ENCODE measurements at places on chromosomes 12 and 14.

DNA sequence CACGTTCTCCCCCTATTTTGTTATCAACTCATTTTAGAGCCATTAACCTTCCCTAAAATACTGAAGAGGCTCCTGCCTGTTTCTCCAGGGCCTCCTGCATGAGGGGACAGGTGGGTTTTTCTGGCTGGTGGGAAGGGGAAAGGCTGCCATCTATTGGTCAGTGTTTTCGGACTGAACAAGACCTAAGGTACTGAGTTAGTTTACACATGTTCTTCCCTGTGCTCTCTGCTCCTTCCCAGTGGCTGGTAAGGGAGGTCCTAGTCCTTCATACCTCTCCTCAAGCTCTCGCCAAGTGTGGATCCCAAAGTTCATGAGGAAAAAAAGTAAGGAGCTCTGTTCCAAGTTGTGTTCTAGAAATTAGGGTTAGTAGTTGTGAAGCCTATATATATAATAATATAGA, 357.5 kb downstream of the FSCB start:
- no peak for DNase-seq

GRCh38 chr12:12086362-12086761, 15.6 kb downstream of the BCL2L14 start:
- no peak for DNase-seq

DNA sequence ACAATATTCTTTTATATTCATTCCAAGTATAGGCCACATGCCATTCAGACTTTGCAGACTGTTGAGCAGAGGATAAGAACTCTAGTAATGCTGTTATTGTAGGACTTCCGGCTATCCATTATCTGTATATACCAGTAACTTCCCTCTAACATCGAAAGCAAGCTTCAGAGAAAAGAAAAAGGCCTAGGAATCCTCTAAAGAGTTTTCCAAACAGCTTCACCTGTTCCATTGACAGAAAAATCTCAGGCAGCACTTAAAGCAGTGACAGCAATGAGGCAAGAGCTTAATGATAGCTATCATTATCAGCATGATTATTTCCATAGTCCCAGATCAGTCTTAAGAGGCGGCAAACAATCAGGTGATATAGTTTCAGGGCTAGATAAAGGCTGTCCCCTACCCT, 1.8 kb downstream of the CPNE8 start:
- DNase-seq = no peak

DNA sequence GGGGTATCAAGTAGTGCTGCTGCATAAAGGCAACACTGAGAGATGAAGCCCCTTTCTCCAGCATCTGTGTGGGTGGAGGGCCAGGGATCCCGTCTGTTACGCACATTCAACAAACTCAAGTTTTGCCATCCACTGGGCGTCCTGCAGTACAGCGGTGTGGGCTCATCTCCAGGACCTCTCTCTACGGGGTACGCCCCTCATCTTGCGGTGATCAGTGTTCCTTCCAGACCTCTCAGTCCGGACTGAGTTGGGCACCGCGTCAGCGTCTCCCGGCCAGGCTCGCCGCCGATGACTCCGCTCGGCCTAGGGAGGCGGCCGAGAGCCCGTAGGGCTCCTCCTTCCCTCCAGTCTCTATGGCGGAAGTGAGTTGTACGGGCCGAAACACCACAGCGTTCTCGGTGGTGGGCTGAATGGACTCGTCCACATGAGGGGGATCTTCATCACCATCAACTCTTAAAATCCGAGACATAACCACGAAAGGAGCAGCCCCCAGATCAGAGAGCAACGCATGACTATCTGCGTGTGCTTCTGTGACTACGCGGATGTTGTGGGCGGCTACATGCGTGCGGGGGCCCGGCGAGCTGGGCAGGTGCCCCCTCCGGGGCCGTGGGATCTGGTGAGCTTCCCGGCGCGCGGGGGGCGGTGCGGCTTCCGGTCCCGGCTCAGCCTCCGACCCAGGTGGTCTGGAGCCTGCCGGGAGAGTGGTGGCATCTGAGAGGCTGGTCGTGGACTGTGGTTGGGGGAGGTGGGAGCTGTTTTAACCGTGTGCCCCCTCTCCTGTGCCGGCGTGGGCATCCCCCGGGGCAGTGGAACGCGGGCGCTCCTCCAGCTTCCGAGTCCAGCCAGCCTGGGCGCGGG, at the start of gene ATG101:
Gene ATG101 (plus strand): TSS at position 652 of the 858 bp plus-strand sequence. CDS start 3,673 bp downstream, outside the sequence.
- peak; percentile 90 for DNase-seq

GRCh38 chr14:22685467-22685866, 41.3 kb upstream of the OR6J1 start:
- DNase-seq = no peak

GRCh38 chr14:93543766-93544165, 113.0 kb downstream of the UNC79 start:
- DNase-seq = no peak

GRCh38 chr14:94355191-94355794, 32.2 kb upstream of the SERPINA6 start:
- DNase-seq = peak; percentile 36

DNA sequence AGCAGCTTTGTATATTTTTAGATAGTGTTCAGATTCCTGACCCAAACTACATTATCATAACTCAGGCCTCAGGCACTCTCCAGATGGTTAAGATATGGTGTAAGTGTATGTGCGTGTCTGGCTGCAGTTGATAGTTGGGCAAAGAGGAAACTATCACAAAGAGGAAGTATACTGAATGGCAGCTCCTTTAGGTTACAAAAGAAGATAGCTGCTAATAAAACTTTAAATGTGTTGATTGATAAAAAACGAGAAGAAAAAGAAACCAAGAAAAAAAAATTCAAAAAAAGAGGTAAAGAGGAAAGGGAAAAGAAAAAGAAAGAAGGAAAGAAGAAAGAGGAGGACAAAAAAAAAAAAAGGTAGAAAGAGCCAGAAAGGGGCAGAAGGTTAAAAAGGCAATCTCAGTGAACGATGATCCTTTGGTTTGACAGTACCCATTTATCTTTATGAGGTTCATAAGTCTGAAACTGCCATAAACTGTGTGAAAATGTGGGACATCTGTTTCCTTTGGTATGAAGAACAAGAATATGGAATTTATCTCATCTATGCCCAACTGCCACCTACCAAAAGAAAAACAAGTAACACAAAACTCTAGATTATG, 42.2 kb downstream of the TAOK3 start:
- no peak for DNase-seq

DNA sequence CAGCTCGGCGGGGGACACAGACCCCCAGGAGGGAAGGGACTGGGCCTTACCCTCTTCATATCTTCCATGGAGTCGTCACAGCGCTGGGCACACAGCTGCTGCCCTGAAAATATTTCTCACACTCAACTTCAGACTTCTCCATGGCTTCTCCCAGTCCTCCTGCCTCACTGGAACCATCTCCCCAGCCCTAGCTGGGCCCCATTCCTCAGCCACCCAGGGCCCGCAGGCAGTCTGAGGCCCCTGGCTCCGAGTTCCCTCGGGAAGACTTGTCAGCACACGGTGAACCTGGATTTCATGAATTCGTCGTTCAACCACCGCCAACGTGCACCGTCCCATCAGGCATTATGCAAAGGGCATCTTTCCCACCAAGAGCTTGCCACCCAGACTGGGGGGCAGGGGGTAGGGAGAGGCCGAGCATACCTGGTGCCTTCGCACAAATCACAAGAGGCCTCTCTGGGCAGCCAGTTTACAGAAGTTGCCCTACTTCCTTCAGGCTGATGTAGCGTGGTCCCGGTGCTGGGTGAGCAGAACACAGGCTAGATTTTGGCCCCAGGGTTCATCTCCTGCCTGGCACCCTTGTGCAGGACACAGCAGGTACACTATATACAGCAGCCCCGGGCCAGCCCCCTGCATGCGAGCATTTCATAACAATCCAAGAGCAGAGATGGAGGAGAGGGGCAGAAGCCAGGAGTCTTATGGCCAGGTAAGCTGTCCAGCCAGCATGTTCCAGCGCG, 44.2 kb downstream of the LTBP2 start:
- DNase-seq = no peak

- no peak for DNase-seq
Measured at GRCh38 chr14:63933711-63934110, 80.9 kb downstream of the SYNE2 start.

DNA sequence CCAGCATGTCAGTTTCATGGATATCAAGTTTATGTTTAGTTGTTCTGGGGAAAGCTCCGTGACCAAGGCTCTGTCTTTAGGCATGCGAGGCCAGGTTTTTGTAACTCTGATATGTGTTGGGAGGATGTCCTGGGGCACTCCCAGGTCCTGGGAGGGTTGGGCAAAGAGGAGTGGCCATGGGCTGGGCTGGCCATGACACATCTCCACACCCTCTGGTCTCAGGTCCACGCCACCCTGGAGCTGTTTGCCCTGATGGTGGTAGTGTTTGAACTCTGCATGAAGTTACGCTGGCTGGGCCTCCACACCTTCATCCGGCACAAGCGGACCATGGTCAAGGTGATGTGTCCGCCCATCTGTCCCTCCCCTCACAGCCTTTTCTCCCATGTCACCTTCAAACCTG, 46.4 kb downstream of the TPCN1 start:
- DNase-seq = no peak

GRCh38 chr14:102608064-102608446, 15.6 kb downstream of the RCOR1 start:
- DNase-seq = no peak

- DNase-seq = no peak
Measured at GRCh38 chr12:56645201-56645716, 525 bp downstream of the ATP5F1B start.

DNA sequence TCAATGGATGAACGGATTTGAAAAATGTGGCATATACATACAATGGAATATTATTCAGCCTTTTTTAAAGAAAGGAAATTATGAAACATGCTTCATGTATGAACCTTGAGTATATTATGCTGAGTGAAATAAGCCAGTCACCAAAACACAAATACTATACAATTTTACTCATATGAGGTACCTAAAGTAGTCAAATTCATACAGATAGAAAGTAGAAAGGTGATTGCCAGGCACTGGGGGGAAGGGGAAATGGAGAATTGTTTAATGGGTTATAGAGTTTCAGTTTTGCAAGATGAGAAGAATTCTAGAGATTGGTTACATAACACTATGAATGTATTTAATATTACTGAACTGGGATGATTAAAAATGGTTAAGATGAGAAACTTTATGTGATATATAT, 171.4 kb downstream of the TMTC3 start:
- DNase-seq = no peak

- no peak for DNase-seq
Measured at GRCh38 chr14:60092526-60092920, 800 bp downstream of the PCNX4 start.

- DNase-seq = no peak
Measured at GRCh38 chr12:25838007-25838406, 120.5 kb upstream of the RASSF8 start.

DNA sequence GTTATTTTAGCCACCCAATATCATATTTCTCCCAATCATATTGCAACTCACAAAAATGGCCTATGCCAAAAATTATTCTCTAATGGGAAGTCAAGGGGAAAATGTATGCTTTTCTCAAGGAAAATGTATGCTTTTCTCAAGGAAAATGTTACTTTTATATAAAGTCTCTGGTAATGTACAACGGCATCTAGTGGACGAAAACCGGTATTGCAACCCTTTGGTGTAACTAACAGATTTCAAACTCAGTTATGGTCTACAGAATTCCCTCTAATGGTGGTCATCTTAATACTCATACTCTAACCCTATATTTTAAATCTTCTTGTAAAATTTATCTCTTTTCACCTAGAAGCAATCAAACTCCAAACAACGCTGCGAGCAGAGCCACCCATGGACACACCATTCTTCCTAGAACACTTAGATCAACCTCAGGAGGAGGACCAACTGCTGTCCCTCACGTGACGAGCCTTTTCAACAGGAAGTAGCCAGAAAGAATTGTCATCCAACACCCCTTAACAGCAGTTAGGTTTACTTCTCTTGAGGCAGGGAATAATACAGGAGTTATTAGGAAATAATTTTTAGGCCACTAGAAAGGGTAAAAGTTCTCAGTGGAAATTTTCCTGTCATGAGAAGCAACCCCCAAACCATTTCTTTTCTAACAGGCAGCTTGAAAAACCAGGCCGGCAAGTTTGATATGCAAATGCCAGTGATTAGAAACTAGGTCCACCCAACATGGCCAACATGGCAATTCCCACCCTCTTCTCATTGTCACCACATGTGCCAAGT, 20.1 kb downstream of the APOBEC1 start:
- DNase-seq = no peak

- DNase-seq = no peak
Measured at GRCh38 chr12:58575256-58575655, 345.0 kb downstream of the LRIG3 start.

- no peak for DNase-seq
Measured at GRCh38 chr12:84920331-84920730, 7.7 kb upstream of the SLC6A15 start.

DNA sequence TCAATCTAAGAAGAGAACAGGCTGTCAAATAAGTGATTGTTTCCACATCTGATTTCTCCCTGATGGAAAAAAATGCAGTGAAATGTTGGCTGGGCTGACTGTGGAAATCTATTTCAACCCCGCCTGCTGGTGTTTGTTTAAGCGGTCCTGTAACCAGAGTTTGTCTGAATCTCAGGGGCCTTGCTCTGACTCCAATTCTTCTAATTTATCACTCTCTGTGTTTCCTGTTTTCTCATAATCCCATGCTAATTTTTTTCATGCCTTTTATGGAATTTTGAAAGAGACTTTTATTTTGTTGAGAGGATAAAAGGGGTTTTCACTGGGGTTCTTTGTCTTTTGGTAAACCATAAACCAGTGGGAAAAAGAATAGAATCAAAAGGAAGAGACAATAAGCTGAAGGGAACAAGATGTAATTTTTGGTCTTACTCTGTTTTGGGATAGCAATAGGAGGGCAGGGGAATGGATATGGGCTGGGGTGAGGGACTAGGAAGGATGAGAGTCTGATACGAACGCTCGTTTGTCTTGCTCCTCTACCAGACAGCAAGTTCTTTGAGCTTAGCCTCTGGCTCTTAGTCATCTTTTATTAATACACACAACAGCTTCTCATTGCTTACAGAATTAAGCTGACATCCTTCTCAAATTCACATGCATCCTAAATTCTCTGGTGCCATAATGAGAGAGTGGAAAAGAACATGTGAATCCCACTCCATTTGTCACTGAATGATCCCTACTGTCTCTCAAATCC, 8.0 kb upstream of the MGP start:
- DNase-seq = no peak

DNA sequence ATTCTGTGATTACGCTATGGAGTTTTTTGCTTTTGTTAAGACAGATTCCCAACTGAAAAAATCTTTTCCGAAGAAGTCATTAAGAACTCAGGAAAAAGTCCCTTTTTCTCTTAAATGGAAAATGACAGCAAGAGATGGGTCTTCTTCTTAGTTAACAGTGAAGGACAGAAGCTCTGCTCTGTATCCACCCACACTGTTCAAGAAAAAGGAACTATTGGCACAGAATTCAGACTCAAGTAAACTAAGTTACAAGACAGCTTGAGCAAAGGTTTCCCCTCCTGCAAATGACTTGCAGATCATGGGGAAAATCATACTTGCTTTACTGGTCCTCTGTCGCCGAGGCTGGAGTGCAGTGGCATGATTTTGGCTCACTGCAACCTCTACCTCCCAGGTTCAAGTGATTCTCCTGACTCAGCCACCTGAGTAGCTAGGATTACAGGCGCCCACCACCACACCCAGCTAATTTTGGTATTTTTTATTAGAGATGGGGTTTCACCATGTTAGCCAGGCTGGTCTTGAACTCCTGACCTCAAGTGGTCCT, 137.1 kb upstream of the AEBP2 start:
- DNase-seq = no peak

DNA sequence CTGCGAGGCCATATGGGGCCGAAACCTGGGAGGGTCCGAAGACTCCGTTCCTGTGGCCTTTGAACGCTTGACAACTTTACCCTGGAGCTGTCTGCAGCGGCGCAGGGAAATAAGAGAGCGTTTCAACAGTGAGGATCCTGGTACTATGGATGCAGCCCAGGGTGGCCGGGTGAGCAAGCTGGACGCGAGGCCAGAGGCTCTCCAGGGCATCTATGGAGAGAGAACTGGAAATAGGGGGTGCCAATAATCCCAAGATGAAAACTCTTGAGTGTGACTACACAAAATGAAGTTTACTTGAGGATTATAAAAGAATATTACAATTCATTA, 1.1 kb upstream of the ABCC9 start:
- DNase-seq = no peak
